Chondrocyte (in vitro differentiated cells): ENCODE measurements at places on chromosomes 1 and 21.

- DNase-seq: no peak
These were observed 3.3 kb downstream of the B3GALT2 start for GRCh38 chr1:193183019-193183627.

- no peak for DNase-seq
These were observed 67.9 kb downstream of the KAZN start for GRCh38 chr1:14666373-14666772.

- DNase-seq: no peak
These were observed 618 bp upstream of the SERTAD4 start for GRCh38 chr1:210231846-210232510.

DNA sequence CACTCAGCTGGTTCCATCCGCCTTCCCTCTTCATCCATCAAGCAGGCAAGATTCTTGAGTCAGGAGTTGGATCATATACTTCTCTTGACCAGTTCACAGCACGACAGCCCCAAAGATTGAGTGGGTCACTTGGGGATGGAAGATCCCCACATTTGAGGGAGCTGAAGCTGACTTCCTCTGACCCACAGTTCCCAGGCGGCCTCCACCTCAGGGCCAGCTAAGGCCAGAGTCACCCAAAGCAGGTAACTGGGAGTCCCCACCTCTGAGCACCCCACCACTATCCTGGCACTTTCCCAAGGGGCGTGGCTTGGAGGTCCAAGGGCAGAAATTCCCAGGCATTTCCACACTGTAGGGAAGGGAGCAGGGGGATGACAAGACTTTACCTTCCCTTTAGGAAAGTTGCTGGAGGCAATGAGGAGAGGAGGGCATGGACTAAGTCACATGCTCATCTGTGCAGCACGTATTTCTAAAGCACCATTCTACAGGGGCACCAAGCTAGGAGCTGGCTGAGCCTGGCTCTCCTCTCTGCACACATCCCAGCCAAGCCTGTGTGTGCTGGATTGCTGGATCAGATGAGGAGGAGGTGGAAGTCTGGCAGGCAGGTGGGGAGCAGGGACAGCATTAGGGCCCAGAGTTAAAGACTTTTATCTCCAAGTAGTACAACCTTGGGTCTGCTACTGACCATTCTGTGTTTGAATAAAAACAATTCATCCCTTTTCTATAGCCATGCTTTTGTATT lies 1.3 kb upstream of the RD3 start:
- no peak for DNase-seq

DNA sequence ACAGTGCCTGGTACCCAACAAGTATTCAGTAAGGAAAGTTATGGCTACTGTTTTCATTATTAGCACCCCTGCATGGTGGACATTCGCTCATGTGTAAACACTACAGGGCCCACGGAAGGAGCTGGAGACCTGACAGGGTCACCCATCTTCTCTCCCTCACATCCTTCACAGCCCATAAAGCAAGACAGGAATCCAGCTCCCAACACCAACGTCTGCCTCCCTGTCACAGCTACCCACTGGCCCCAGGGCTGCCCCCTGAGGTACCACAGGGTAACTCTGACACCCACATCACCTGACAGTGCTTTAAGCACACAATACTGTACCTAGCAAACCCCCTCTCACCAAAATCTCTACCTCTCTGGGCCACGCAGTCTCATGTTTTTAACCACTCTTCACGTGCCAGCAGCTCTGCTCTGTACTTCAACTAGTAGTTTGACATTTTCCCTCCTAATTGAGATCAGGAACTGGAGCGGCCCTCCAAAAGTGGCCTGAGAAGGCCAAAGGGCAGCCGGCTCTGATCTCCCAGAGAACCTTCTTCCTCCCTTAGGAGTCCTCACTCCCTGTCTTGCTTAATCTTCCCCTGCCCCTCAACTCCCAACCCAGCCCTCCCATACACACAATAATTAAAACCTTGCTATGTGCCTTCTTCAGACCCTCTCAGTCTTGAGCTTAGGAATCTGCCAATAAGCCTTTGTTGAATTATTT lies 76.8 kb downstream of the CD34 start:
- no peak for DNase-seq

DNA sequence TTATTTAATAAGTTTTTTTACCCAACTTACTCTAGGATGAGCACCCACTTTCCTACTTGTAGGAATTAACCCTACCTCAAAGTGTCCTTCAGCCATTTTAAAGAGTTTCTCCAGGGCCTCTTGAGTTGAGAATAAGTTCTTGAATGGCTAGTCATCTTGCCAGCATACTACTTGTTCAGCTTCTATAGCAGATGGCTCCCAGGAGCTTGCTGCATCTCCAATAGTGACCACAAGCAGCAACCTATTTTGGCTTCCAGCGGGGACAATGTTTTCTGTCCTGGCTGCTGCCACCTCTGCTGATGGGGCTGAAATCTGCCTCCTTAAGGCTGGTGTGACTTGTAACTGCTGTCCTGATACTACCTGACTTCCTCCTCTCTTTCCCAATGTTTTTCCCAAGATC lies 20.8 kb upstream of the PIK3R3 start:
- DNase-seq: no peak

- no peak for DNase-seq
These were observed 3.8 kb upstream of the PADI3 start for GRCh38 chr1:17244821-17245740.

DNA sequence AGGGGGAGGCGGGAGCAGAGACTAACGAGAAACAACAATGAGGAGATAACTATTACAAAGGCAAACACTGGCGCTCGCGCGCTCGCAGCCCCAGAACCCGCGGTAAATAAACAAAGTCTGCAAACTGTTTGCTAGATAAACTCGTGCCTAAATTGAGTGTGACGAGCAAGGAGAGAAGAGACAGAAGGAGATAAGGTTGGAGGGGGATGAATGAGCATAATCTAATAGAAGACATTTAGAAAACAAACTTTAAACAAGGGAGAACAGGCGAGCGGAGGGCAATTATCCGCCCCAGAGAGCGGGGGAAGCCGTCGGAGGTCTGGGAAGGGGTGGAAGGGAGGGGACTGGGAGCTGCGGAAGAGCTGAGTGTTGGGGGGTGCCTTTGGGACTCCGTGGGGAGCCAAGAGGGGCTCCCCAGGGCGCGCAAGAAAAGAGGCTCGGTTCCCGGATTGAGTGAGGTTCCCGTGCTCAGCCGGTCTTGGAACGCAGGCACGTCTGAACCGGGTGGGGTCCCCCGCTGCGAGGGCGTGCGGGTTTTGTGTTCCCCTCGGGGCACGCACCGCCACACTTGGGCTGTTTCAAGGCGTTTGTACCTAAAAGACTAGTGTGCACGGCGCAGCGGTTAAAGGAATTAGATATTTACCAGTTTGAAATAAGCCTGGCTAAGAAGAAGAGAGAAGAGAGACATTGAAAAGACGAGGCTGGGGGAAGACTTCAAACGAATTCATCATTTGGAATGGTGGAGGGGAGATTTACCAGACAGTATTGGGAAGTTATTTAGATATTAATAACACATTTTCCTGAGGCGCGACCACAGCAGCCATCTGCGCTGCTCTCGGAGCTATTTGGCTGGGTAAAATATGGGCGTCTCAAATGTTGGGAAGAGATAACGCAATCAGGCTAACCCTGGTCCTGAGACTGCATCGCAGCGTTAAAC lies 10.6 kb downstream of the PAX7 start:
- DNase-seq: no peak

DNA sequence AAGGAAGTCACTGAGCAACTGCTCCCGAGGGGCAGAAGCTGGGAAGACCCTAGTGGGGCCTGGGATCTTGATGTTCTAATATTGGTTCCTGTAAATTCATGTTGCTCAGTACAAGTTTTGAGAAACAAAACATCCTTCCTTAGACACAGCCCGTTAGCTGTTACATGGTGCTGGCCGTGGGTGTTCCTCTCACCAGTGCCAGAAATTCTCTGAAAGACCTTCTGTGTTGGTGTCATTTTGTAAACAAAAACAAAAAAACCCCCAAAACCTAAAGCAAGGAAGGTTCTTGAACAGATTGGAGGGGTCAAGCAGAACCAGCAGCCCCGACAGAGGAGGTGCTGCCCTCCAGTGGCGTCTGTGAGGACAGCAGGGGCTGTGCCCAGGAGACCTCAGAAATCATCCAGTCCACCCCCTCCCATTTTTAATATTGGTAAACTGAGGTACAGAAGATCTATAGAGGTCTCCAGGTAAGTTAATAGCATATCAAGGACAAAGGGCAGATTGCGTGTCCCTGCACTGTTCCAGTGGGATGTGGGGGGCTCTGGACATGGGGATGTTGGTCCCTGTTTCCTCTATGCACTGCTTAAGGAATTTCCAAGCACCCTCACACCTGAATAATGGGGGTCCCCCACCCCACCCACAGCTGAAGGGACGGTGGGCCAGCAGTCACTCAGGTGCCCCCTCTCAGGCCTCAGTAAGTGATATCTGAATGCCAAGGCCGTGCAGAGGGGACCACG lies 38.2 kb downstream of the SLC2A7 start:
- DNase-seq: no peak
